ENCODE measurements at places on chromosomes 1 and 21.

- no peak for DNase-seq
These were observed 37.6 kb downstream of the NDUFS5 start for GRCh38 chr1:39063775-39064174.

DNA sequence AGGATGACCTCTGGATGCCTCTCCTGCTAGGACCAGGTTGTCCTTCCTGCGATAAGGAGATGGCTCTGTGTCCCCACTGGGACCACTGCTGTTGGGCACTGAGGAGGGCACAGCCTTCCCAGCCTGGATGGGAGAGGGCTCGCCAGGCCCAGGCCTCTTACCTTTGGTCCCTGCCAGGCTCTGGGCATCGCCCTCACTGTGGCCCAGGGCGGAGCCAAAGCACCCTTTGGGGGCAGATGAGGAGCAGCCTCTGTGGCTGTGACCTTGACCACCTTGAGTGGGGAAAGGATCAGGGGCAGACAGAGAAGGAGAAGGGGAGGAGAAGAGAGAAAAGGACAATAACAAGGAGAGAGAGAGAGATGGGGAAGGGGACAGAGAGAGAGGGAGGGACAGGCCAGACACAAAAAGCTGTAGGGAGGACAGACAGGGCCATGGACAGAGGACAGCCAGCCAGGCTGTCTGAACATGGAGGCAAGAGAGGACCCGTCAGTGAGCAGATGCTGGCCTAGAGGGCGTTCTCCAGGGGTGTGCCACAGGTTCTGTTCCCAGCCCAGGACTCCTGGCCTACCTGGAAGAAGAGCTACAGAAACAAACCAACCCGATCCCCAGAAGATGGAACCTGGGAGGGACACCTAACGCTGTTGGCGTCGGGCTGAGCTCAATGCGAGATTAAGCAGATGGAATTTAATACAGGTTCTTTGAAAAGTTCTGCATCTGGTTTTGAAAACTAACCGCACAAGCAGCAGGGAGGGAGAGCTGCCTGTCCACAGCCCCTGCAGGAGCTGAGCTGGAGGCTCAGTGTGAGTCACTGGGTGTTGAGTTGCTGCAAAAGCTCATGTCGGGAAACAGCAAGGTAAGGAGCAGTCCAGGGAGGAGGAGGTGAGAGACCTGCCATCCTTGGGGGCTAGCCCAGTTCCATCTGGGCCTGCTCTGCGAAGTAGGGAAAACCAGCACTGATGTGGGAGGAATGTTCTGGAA is 262.1 kb downstream of the PTPRU start:
- DNase-seq = no peak

GRCh38 chr1:74686928-74687327 is 13.3 kb upstream of the ERICH3 start:
- no peak for DNase-seq

- no peak for DNase-seq
These were observed 44.9 kb downstream of the NUAK2 start for GRCh38 chr1:205276689-205277065.

GRCh38 chr1:110513511-110513910 is 5.5 kb downstream of the KCNA10 start:
- DNase-seq = no peak

- DNase-seq = no peak
These were observed 40.7 kb upstream of the TENT5C start for GRCh38 chr1:117565076-117565556.

GRCh38 chr1:92786111-92786901 is 1.4 kb upstream of the EVI5 start:
- DNase-seq = peak; percentile 5

GRCh38 chr1:192830595-192831246 is 21.9 kb downstream of the RGS2 start:
- DNase-seq = no peak

DNA sequence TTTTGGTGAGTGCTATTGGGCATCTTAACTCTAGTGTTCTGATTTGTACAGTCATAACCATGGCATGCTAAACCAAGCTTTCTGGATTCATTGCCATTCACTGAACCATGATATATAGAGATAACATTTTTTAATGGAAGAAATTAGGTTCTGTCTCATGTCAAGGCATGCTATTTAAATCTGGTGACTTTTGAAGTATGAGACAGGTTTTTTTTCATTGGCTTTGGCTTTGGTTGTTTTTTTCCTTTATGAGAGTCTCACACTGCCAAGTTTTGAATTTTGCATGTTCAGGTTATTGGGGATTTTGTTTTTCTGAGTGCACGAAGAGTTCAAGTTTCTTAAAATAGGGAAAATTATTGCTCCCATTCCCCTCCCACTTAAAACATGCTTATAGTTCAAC is 141.3 kb upstream of the ADAMTS5 start:
- peak; percentile 64 for DNase-seq
